A673 (cell line): ENCODE measurements at places on chromosomes 12 and 14.
A peak's percentile ranks its signal among the peaks of the same experiment; 100 is the strongest.

GRCh38 chr12:121874071-121874470, 14.5 kb upstream of the PSMD9 start:
- no peak for DNase-seq

GRCh38 chr14:49287004-49287403, 299.2 kb downstream of the RPS29 start:
- no peak for DNase-seq

DNA sequence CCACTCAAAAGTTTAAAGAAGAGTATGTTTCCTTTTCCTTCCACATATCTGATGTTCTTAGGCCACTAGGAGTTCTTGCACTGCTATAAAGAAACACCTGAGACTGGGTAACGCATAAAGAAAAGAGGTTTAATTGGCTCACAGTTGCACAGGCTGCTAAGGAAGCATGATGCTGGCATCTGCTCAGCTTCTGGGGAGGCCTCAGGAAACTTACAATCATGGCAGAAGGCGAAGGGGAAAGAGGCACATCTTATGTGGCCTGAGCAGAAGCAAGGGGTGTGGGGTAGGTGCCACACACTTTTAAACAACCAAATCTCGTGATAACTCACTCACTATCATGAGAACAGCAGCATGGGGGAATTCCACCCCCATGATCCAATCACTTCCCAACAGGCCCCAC, 7.7 kb upstream of the CRADD start:
- no peak for DNase-seq

- DNase-seq = peak; percentile 30
Observed at GRCh38 chr12:10033783-10034545, 3.5 kb downstream of the CLEC9A start.

DNA sequence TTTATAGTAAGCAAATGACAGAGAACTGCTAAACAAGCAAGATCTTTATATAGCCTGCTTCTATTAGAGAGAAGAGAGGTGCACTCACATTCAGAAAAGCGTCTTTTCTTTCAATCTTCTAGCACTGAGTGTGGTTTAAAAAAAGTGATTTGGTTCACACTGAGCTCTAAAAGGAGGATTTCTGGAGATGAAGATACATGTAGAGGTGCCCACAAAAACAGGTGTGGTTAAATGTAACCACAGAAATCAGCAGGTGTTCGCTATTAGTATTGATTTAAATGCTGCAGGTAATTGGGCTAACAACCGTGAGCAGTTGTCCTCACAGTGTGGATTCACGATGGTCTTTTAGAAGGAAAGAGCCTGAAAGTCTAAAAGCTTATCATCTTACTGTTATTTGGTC, 10.7 kb downstream of the PKP2 start:
- no peak for DNase-seq

DNA sequence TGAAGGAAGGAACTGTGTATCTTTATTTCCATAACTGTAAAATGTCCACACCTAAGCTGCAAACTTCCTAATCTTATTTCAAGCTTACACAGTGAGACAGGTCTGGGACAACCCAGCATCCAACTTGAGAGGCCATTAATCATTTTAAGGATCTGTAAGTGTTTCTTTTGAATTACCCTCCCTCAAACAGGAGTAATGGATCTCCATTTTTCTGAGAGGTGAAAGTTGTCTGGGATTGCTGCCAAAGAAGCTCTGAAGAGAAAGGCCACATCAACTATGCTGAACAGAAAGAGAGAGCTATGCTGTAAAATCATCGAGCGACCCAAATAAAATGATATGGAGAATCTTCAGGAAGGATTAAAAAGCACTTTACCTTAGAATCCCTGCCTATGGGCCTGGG, 131.7 kb upstream of the CPNE8 start:
- peak; percentile 19 for DNase-seq

DNA sequence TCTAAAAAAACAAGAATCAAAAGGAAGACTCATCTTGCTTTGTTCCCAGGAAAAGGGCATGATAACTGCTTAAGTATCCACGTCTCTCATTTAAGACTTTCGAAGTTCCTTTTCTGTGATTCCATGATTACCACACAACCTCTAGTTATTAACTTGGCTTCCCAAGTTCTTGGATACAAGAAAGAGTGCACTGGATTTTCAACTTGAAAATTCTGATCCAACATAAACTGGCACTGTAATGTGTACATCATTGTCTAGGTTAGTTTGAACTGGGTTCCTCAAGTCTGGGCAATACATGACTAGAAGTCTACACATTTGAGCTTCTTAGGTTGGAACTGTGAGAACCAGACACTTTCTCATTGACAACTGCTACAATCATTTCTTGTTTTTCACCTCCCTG, 1.6 kb downstream of the KLHL28 start:
- no peak for DNase-seq

GRCh38 chr14:103862393-103862782, 15.0 kb upstream of the PPP1R13B start:
- DNase-seq = no peak

DNA sequence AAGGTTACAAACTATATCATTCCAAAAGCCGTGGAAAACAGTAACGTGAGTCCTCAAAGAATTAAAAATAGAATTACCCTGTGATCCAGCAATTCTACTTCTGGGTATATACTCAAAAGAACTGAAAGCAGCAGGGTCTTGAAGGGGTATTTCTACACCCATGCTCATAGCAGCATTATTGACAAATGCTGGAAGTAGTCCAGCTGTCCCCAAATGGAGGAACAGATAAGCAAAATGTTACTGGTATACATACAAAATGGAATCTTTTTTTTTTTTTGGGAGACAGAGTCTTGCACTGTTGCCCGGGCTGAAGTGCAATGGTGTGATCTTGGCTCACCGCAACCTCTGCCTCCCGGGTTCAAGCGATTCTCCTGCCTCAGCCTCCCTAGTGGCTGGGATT, 32.9 kb downstream of the ADIPOR2 start:
- DNase-seq = no peak
